Left renal pelvis (tissue), 4 donors: ENCODE measurements at places on chromosomes 6 and 20.

- no peak for DNase-seq
Measured at GRCh38 chr6:2971420-2972218, at the start of gene SERPINB6. Gene SERPINB6 (minus strand): TSS chr6:2971567. CDS start chr6:2959332, 12,235 bp downstream.

DNA sequence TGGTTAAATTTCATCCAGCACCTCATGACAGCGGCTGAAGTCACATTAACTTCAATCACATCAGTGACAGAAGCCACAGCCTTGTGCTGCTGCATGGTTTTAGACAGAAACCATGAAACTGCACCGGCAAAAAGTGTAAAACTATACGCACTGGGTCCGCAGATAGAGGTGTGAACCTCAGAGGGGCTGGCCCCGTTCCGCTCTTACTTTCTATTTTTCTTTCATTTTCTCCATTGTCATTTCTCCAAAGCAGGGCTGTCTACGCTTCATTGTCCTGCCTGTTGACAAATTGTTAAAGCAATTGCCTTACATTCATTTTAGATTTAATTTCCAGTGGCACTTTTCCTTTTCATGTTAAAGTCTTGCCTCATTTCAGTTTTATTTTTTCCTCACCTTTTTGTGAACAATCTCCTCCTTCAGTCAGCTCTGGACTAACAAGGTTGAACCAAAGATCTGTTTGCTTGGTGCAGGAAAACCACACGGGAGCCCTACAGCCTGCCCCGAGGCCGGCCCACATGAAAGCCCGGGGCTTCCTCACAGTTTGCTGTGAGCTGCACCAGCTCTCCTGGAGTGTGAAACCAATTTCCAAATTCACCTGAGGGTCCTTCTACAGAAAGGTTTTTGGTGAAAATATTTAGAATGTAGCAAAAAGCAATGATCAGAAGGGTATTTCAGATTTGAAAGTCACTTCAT, 63.7 kb downstream of the PRR18 start:
- DNase-seq: no peak

- DNase-seq: no peak
Measured at GRCh38 chr6:46025573-46025972, 9.9 kb upstream of the CLIC5 start.

DNA sequence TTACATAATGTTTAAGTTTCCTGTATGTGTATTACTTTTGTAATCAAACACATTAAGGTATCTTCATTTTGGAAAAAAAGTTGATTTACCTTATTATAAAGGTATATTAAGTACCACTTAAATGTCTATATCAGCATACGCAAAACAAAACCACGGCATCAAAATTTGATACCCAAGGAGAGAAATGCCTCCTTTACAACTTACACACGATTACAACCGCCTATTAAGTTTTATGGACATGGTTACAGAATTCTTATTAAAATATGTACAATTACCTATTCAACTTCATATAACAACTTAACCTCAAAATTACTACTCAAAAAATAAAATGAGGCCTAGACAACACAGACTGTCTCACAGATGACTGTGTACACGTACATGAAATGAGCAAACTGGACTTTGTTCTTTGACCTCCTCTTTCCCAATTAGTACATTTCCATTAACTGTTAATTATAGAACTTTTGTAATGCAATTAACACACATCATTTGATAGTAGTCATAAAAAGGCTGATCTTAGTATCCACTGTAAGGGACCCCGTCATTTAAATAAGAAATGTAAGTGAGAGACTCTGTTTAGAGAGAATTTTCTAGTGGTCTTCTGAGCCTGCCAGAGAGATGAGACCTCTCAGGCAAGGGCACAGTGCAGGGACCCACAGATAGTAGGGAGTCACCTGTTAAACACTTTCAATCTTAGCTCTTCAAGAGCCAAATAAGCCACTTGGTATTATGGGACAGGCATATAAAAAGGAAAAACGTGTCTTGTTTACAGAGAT, 2.5 kb downstream of the DIDO1 start:
- no peak for DNase-seq

DNA sequence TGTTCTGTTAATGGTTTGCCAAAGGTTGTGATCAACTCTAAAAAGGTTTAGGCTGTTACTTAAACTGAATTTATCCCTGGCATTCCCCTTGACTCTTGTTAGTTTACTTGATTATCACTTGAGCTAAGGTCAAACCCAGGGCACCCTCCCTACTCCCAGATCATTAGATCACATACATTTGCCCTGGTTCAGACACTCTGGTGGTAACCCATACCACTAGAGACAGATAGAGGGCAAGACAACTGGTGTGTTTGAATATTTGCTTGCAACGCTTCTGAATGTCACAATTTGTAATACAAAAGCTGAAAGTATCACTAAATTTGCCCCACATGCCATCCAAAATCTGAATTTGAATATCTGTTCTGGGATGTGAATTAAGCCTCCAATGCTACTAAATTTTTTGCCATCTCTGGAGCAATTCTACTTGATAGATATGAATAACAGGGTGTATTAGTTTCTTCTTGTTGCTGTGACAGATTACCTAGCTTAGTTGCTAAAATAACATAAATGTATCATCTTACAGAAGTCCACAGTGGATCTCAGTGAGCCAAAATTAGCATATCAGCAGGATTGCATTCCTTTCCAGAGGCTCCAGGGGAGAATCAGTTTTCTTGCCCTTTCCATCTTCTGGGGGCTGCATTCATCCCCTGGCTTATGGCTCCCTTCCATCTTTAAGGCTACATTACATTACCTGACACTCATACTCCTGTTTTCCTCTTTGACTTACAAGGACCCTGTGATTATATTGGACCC, 45.4 kb downstream of the FIG4 start:
- no peak for DNase-seq

DNA sequence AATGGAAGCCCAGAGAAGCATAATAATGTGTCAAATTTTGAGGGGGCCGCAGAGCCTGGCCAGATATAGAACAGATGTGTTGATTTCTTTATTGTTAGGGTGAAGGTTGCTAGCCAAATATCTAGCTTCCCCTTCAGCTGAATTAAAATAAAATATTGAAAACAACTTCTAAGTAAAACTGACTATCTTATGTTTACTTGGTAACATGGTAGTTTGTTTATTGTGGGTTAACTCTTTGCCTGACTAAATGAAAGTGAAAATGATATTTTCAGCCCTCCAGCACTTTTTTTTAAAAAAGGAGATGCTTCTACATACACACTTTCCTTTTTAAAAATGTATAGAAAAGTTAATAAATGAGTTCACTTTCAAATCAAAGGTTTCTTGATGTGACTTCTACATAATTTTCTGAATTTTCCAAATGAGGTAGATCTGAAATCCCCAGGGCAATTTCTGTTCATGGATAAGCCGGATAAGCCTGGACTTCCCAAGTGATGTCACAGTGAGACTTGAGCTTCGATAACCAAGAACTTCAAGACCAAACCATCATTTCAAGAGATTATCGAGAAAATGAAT, 172.1 kb upstream of the OLIG3 start:
- no peak for DNase-seq

- no peak for DNase-seq
Measured at GRCh38 chr6:157203312-157203744, 120.0 kb downstream of the TMEM242 start.
